ENCODE measurements at places on chromosomes 7 and 10.

DNA sequence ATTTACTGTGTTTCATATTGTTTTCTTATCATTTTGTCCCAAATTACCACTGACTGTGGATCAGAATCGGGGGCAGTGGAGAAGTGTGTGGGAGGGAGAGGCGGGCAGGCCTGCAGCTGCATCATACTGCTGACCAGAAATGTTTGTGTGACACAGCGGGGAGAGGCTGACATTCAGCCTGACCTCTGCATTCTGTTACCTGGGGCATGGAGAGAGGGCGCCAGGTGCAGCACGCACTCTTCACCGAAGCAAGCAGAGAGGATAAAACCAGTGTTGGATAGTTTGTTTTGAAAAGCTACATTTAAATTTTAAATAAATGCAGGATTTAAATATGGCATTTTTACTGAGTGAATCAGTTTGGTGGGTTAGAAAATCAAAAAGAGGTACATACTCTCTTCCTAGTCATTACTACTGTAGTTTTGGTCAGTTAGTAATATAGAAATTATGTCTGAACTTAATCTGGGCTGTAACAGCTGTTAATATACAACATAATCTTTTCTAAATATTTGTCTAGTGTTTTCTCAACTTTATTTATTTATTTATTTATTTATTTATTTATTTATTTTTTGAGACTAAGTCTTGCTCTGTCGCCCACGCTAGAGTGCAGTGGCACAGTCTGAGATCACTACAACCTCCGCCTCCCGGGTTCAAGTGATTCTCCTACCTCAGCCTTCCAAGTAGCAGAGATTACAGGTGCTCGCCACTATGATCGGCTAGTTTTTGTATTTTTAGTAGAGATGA lies 8.8 kb upstream of the STMP1 start:
- no peak for DNase-seq

GRCh38 chr10:110525349-110526260 lies 27.9 kb downstream of the DUSP5 start:
- no peak for DNase-seq

DNA sequence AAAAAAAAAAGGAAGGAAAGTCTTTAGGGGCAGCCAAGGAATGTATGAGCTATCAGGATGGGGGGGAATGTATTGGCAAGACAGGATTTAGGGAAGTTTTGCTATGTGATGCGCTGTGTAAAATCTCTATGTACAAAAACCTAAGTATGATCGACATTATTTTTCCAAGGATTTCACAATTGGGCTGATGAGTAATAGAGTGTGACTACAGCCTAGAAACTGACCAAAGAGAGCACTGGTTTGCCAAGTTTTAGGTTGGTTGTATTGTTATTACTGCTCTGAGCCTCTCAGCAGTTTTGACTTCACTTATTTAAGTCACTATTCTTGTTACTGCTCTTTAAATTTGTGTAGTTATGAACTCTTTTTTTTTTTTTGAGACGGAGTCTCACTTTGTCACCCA lies 107.3 kb downstream of the NRCAM start:
- no peak for DNase-seq

- no peak for DNase-seq
Measured at GRCh38 chr7:46100521-46100920, 179.4 kb upstream of the IGFBP3 start.

DNA sequence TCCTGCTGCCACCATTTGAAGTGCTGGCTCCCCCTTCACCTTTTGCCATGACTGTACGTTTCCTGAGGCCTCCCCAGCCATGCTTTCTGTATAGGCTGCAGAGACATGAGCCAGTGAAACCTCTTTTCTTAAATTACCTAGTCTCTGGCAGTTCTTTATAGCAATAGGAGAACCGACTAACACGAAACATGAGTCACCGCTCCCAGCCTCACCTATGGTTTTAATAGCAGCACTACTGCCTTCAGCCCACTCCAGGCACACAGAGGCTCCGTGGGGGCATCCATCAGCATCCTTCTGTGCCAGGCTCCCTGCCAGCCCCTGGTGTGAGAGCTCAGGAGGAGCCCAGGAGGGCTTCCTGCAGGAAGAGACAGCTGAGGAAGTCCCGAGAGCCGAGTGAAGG lies 5.5 kb upstream of the ZNF316 start:
- no peak for DNase-seq
